ENCODE measurements at places on chromosomes 3 and 15.

DNA sequence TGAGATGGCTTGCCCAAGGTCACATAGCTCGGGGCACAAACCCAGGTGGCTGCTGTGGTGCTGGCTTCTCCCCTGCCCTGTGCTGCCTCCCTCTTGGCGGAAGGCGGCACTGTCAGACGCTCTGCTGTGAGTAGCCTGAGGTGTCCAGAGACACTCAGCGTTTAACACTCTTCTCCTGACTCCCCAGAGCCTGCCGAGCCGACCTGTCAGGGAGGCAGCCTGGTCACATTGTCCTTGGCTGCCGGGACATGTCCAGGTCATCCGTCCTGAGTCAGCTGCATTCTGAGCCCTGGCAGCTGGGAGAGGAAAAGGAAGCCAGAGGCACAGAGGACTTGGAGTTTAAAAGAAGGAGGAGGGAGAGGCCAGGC lies 4.7 kb downstream of the LMAN1L start:
- DNase-seq, result no peak

DNA sequence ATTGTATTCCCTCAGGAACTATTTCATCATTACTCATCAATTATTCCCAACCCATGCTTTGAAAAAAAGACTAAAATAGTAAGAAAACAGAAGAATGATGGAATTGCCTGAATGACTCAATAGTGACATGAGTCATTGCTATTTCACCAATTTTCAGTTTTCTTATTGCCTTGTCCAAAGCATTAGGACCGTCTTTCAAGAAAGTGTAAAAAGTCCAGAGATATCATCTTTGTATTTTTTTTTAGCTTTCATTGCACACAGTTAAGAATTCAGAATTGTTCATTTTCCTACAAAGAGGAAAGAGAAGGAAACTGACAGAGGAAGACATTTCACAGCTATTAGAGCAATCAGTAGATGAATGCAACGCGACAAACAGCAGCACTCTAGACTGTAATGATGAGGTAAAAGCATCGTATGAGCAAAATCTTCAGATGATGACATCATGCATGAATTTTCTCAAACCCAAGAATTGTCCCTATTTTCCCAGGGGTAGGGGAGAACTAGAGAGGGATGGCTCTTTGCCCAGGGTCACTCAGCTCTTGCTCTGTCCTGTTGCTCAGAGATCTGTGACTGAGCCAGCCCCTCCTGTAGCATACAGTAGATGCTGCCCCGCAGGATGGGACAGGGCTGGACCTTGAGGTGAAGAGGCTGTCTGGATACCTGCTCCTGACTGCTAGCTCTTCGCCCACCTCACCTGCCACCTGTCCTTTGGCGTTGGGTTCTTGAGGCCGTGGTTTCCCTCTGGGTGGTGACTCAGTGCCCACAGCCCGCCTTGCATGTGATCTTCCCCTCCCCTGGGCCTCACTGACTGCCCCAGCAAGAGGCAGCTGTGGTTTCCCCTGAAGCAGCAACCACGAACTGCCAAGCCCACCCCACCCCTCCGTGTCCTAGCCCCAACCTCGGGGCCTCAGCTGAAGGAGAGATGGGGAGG lies 84.8 kb downstream of the PPCDC start:
- DNase-seq, result peak; percentile 99

GRCh38 chr15:34721802-34722438 lies 32.9 kb downstream of the GJD2 start:
- no peak for DNase-seq

- no peak for DNase-seq
Observed at GRCh38 chr3:102054543-102055080, 205.3 kb downstream of the NFKBIZ start.

GRCh38 chr15:70516408-70517193 lies 246.8 kb downstream of the UACA start:
- DNase-seq, result no peak

DNA sequence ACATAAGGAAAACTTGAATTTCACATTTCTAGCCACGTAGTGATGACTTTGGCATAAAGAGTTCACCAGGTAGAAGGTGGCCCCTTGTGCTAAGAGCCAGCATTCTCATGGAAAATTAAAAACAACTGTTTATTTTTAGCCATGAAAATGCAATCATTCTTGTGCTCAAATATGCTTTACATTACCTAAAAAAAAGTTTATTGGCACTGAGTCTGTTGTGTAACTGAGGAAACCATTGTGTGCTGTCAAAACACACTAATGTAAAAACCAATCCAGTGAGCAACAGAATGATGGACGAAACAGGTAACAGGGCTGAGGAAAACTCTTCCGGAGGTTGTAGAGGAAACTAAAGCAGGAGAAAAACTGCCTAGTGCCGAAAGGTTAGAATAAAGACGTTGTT lies 287.0 kb upstream of the TMC3 start:
- DNase-seq, result no peak

- no peak for DNase-seq
Observed at GRCh38 chr3:178532476-178532875, 3.8 kb upstream of the KCNMB2 start.

DNA sequence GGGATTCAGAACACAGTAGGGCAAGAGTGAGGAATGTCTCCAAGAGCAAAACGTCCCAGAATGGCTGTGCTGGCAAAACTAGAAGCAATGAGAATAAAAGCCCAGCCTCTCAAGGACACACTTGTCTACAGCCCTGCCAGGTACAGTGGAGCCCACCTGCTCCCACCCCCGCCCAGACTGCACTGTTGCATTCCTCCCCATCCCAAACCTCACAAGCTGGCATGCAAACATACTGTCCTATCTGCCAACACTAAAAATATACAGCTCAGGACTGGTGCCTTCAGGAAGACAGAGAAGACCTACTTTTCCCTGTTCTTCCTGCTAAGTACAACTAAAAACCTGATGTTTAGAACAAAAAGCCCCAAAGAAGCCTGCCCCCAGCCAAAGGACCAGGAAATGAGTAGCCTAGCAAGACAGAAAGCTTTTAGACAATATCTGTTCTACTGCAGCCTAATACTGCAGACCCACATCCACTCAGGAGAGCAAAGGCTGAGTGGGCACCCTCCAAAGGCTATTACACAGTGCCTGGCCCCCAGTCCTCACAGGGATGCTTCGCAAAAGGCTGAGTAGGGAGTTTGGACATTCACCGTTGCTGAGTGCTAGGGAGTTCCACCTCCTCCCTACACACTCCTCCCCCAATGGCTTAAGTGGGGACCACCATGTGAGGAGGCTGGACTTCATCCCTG lies 13.5 kb downstream of the OCA2 start:
- no peak for DNase-seq

DNA sequence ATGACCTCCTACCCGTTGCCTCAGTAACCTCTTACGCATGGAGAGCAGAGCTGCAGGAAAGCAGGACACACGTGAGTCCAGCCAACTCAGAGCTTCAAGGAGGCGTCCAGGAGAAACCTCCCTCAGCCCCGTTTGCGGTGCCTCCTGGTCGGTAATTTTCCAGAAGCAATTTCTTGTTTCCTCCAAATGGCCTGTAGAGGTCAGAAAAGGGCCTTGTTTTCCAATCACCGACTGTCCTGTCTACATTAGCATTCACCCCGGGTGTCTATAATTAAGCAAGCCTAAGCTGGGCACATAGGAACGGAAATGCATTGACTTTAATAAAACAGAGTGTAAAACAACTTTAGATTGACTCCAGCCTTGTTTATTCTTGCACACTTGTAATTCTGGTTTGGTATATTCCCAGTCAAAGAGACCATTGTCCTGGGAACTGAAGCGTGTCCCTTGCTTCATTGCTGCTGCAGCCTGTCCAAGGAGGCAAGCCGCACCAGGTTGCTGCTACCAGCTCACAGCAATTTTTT lies 836.2 kb downstream of the AGBL1 start:
- peak; percentile 69 for DNase-seq

DNA sequence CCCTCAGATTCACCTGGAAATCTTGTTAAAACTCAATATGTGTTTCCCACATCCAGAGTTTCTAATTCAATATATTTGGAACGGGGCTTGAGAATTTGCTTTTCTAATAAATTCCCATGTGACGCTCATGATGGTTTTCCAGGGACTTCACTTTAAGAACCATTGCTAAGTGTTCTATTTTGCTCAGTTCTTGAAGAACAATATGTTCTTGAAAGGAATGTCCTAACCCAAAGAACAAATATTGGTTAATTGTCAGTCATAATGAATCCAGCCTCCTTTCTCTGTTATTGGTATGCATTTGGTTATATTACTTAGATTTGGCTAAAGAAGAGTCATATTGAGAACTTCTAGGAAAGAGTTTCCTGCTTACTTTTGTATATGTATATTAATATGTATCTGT lies 4.4 kb upstream of the PLSCR2 start:
- DNase-seq, result no peak

DNA sequence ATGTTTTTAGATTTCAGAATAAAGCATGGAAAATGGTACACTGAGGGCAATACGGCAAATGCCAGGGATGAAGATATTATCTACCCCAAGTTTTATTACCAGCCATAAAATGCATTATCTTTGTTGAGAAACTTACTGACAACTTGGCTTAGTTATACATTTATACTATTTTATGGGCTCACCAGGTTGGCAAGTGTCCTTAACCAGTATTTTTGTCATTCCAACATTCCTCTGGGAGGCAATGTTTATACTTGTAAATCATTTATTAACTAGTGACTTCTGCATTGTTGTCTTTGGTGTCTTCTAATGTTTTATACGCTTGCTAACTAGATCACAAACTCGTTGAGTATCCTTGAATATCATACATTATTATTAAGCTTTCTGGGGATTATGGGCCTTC lies 18.0 kb upstream of the ADGRG7 start:
- DNase-seq, result no peak

DNA sequence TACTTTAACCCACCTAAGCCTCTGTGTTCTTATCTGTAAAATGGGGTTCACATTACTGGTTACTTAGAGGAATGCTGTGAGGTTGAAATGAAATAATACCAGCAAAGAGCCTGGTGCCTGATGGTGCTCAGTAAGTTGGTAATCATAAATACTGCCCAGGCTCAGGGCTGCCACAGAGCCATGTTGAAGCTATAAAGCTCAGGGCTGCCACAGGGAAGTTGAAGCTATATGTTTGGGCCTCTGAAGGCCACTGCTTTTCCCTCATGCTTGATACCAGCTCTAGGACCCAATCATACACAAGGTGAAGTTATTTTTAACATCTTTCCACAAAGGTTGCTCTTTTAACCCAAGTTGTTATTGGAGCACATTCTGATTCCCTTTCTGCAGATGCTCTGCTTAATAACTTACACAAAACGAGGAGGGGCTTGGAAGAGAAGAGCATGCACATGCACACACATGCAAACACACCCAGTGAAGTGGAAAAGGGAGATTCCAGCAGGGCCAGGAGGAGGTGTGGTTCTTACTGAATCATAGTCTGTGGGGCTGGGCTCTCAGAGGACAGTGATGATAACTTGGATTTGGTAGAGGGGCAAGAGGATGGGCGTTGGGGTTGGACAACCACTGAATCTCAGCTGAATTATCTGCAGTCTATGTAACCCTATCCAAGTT lies 17.4 kb downstream of the PARP14 start:
- no peak for DNase-seq

DNA sequence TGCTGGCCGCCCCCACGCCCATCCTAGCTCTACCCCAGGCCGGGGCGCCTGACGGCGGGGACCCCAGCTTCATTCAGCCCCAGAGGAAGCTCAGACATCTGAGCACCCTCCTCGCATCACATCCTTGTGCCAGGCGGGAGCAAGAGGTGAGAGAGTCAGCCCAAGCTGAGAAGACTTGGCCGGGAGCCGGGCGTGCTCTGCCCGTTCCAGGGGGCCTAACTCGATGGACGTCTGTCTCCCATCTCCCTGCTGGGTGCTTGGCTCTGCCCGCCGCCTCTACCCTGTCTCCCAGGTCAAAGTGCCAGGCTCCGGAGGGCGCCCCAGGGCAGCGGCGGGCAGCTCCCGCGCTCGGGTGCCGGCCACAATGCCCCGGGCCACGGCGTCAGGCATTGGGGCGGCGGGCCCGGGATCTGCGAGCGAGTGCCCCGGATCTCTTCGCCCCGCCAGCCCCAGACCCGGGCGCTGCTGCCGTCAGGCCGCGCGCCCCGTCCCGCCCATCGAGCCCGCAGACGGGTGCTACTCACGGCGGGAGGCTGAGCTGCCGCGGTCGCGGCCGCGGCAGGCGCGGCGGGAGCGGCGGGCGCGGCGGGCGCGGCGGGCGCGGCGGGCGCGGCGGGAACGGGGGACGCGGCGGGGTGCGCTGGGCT lies 388 bp downstream of the DAPK2 start:
- DNase-seq, result peak; percentile 13

GRCh38 chr3:78268087-78268486 lies 1228.2 kb downstream of the ROBO2 start:
- DNase-seq, result no peak

DNA sequence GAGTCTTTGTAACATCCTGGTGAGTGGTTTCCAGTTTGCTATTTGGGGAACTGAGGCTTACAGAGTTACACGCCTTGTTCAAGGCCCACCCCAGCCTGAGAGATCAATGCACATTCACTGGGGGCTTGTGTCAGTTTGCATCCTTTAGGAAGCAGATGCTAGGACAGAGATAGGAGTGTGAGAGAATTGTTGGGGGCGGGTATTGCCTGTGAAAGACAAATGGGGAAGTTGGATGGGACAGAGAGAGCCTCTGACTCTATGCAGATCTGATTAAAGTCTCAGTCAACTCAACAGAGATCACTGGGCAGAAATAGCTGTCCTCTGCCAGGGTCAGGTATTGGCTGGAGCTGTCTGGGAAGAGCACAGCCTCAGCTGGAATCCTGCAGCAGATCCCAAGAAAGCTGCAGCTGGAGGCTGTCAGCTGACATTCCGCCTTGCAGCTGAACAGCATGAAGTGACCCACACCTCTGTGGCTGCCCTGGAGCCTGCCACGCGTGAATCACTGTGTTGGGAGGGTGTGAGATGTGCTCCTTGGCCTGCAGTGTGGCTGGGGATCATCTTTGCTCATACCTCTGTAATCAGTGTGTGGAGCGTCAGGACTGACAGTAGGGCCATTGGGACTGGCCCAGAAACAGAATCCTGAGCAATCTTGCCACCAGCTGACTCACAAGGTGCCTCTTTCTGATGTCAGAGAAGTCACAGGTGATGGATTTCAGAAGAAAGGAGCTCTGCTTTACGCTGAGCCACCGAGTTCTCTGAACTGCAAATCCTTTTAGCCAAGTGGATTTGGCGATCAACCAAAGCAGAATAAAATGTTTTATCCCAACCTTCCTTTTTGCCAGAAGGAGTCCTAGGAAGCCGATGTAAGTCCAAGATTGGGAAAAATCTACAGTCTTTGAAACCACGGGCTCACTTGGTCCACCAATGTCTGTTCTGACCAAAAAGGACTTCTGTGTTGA lies 284.1 kb upstream of the LRRFIP2 start:
- peak; percentile 37 for DNase-seq

DNA sequence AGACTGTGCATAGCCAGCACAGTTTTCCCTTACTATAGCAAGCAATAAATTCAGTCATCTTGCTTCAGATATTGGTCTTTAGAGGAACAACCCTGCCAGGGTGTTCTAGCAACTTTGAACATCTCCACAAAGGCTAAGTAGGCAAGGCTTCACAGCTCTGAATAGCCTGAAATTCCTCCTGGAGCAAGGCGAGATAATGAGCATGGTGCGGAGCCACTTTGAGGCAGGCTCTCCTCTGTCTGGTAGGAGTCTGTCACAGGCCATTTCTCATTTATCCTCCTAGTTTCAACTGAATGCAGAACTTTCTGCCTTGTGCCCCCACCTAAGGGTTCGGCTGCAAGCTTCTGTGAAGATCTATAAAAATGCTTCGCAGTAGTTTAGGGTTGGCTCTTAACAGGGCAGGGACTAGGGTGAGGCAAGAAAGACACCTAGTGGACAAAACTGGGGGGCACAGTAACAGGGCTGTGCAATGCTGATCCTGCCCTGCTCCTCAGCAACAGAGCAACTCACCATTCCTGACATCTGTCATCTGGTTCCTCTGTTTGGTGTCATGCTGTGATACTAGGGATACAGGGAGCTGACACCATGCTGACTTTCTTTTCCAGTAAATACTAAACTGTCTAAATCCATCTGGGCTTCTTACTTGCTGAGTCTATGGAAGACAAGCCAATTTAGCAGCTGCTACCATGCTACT lies 16.6 kb upstream of the EHHADH start:
- peak; percentile 65 for DNase-seq
